Cardiac fibroblast (primary cell): ENCODE measurements at places on chromosomes 1 and 21.

DNA sequence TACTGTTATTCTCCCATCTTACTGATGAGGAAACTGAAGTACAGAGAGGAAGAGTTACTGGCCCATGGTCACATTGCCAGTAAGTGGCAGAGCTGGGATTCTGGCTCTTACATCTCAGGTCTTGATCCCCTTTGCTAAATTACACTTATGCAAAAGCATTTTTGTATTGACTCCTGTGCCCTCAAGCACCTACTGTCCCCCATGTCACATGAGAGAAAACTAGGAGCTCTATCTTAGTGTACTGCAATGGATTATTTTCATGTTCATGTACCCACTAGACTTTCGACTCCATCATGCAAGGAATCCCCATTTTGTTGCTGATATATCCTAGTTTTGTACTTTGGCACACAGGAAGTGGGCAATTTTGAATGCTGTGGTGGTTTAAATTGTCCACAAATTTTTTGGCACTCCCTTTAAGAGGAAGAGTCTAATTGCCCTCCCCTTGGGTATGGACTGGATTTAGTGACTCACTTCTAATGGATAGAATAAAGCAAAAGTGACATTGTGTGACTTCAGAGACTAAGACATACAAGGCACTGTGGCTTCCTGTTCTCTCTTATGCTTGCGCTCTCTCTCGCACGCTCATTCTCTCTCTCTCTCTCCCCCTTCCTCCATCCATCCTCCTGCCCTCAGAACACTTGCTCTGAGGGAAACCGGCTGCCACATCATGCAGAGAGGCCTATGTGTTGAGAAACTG lies 43.5 kb upstream of the JAK1 start:
- DNase-seq = no peak

- no peak for DNase-seq
These were observed 29.1 kb upstream of the KLF17 start for GRCh38 chr1:44089371-44090048.

- no peak for DNase-seq
These were observed 5.0 kb downstream of the WNT3A start for GRCh38 chr1:228011721-228012311.

DNA sequence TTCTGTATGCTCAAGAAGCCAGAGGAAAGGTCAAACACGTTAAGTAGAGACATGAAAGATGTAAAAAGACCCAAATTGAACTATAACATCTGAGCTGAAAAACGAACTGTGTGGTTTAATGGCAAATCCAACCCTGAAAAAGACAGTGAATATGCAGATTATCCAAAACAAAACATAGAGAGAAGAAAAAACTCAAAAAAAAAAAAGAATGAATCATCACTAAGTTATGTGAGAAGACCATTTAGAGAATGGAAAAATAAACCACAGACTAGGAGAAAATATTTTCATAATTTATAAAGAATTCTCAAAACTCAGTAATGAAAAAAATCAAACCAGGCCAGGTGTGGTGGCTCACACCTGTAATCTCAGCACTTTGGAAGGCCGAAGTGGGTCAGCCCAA lies 253.3 kb downstream of the PLPP3 start:
- DNase-seq = peak; percentile 45

GRCh38 chr1:166174108-166174507 lies 7.3 kb upstream of the FAM78B start:
- DNase-seq = no peak

DNA sequence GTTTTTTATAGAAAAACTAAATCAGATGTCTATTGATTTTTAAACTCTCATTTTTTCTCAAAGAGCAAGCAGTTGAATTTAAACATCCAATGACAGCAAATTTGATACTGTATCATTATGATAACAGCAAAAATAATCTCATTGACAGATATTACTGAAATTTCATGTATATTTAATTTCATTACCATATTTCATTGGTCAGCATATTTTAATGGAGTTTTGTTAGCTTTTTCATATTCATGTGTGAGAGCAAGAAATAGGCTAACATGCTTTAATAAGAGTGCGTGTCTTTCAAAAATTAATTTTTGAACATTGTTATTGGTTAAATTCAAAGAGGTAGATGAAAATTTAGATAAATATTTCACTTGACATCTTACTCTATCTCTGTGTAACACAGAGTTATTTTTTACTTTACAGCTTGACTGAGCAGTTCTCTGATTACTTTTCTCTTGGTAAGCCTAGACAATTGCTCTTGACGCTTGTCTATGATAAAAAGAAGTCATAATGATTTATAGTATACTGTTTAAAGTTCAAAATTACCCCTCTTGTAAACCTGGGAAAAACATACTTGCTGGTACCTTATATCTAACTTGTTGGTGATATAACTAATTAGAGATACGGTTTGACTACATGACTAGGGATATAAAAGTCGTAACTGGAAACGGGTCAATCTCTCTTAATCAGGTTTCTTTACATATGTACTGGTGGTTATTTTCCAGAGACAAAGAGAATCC lies 732.3 kb upstream of the NCAM2 start:
- no peak for DNase-seq

GRCh38 chr1:208929575-208929974 lies 653.9 kb upstream of the CAMK1G start:
- DNase-seq = peak; percentile 13

- DNase-seq = no peak
These were observed at the start of gene MAB21L3 for GRCh38 chr1:116110567-116111523. Gene MAB21L3 (plus strand): TSS chr1:116111399. CDS start chr1:116112616, 1,217 bp downstream.

- no peak for DNase-seq
These were observed 2.5 kb upstream of the GRHL3 start for GRCh38 chr1:24316645-24317044.

DNA sequence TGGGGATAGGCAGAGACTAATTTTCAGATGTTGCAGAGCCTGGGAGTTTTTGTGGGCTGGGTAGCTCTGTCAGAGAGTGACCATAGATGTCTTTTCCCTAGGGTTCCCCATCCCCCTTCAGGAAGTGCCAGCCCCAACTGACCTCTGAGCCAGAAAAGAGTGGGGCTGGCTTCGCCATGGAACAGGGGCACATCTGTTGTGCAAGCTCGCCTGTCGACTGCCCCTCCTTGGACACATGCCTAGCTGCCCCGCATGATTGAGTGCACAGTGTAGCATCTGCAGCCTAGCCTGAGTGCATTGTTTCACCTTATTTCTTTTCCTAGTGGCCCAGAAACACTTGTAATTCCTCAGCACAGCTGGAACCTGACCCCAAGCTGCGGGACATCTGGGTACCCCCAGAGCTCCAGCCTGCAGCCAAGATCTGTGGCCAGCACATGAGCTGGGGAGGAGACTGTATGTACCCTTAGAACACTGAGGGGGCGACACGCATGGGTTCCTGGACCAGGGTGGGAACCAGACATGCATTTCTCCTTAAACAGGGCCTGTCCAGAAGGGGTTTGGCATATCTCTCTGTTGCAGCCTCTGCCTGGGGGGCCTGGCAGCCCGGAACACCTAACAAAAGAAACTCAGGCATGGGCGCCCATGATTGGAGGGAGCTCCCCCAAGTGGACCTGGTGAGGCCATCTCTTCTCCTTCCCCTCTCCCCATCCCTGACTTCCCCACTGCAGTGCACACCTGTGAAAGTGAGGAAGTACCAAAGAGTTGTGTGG lies 55.2 kb downstream of the SYT14 start:
- DNase-seq = no peak

GRCh38 chr1:45205011-45205909 lies 1.1 kb downstream of the ZSWIM5 start:
- peak; percentile 44 for DNase-seq

GRCh38 chr1:3598051-3598491 lies 13.2 kb downstream of the MEGF6 start:
- DNase-seq = no peak

GRCh38 chr1:10070206-10070605 lies 37.4 kb downstream of the UBE4B start:
- DNase-seq = no peak

GRCh38 chr1:178818416-178818815 lies 52.5 kb downstream of the ANGPTL1 start:
- peak; percentile 29 for DNase-seq

- no peak for DNase-seq
These were observed 161.2 kb upstream of the SNX7 start for GRCh38 chr1:98500324-98500723.

GRCh38 chr21:38380481-38381137 lies 117.7 kb downstream of the ERG start:
- DNase-seq = peak; percentile 45

DNA sequence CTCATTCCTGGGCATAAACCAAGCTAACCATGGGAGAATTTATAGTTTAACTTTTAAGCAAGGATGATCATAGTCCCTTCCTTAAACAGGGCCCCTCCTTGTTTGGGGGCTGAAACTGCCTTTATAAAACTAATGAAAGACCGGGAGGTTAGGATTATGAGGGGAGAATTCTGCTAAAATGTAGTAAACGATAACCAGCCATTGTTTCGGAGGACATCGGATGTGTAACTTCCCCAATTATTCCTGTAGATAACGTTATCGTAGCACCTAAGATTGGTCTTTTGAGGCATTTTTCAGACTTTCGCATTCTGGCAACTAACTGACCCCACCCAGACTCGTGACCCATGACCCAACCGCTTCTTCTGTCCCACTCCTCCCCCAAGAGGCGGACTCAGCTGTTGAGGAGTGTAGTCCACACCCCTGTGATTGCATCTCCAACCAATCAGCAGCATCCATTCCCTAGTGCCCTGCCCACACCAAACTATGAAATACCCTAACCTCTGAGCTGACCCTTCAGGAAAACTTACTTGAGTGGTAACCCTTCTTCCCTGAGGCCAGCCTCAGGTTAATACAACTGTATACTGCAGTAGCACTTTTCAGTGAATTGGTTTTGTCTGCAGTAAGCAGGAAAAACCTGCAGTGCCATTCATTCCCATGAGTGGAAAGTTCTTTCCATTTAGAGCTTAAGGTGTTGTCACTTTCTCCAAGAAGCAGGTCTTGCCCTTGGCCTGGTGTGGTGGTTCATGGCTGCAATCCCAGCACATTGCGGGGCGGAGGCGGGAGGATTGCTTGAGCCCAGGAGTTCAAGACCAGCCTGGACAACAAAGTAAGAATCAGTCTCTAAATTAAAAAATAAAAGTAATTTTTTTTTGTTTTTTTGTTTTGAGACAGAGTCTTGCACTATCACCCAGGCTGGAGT lies 823 bp upstream of the SYF2 start:
- peak; percentile 93 for DNase-seq

DNA sequence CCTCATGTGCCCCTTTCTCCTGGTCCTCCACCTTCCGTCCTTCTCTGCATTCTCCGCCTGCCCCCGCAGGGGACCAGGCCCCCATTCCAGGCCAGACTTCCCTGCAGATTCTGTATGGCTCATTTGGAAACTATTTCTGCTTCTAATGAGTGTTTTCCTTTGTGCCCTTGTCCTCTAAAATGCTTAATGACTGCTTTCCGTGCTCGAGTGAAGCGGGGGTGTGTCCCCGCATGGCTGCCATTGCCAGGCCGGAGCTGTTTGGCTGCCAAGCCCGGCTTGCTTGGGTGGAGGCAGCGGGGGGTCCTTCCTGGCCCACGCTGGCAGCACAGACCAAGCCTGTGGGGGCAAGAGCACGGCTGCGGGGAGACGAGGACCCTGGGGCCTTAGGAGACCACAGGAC lies 299.3 kb upstream of the VAMP3 start:
- peak; percentile 37 for DNase-seq

GRCh38 chr1:41768583-41768982 lies 150.1 kb downstream of the HIVEP3 start:
- no peak for DNase-seq

DNA sequence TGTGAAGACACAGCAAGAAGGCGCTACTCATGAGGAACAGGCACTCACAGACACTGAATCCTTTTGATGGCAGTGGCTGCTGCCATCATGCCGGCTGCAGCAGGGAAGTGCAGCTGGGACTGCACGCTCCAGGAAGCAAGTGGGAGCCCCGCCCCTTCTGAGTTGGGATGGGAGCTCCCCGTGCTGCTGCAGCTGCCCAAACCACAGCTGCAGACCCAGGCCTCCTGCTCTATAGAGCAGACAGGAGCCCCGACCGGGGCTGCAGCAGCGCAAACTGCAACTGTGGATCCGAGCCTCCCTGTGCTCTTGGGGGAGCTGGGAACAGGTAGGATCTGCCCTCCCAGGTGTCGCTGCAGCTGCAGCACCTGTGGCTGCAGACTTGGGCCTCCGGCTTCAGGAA lies 65.2 kb upstream of the MARK1 start:
- no peak for DNase-seq

GRCh38 chr1:221016751-221017150 lies 137.5 kb downstream of the HLX start:
- no peak for DNase-seq

DNA sequence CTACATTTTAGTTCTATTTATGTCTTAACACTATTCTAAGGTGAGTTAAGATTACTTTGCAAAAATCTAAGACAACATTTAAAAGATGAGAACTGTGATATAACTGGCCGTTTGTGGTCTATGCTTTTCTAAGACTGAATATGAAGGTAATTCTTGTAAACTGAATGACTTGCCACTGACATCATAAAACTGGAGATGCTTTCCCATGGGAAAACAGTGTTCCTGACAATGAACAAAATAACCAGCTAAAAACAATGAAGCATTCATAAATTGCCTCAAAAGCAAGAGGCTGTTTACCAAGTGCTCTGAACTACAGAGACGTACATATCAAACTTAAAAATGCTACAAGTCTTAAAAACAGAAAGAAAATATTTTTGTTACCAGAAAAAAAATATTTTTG lies 54.7 kb downstream of the APP start:
- peak; percentile 91 for DNase-seq

- DNase-seq = no peak
These were observed 3.7 kb downstream of the CAMTA1 start for GRCh38 chr1:6788946-6789345.

GRCh38 chr1:59161136-59161535 lies 135.8 kb upstream of the FGGY start:
- DNase-seq = no peak

GRCh38 chr1:205668951-205669340 lies 11.4 kb downstream of the SLC45A3 start:
- no peak for DNase-seq

DNA sequence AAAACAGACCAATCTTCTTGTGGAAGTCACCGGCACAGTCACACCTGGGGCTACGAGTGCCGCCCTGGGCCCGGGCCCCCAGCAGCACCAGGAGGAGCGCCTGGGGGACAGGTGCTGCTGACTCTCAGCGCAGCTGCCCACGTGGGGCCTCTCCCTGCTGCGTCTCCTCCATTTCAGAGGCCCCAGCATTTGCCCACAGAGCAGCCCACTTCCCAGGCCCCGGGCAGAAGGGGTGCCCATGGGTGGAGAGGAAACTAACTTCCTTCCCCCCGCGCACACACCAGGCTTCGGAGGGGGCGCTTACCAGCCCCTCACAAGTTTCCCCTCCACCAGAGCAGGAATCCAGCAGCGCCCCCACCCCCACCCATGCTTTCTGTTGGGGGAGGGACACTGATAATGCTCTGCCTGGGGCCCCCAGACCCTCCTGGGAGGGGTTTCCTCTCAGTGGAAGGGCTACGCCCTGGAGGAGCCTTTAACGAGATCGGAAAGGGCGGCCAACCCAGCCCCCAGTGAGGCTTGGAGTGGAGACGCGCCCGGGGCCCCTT lies 440 bp downstream of the TNFRSF25 start:
- no peak for DNase-seq

GRCh38 chr1:56438901-56439551 lies 140.3 kb downstream of the PLPP3 start:
- no peak for DNase-seq

- DNase-seq = no peak
These were observed 28.0 kb downstream of the SH3BGR start for GRCh38 chr21:39479814-39480182.
